ENCODE measurements at places on chromosomes 6 and 20. TPM values are rescaled to one million over a fixed set of nuclear protein-coding genes. Genes with fewer than 3 reads are reported as not detected.

DNA sequence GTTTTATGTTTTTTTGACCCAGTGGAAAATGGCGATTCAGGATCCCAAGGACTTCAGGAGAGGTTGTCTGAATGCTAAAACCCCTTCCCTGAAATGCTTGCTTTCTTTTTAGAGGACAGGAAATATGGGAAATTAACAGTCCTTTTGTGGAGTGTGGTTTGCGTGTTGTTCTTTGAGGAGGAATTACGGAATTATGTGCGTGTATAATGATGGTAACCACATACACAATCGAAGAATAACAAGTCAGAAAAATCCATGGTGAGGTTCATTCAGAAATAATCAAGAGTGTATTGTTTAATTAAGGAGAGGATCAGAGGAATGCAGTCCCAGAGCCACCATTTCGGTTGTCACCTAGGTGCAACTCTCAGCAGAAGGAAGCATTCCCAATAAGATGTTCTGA lies 73.2 kb downstream of the PHACTR3 start:
- DNase-seq: no peak

- DNase-seq: no peak
Observed at GRCh38 chr20:47757145-47758035, 27.9 kb downstream of the SULF2 start.

- peak; percentile 0 for DNase-seq
Observed at GRCh38 chr6:9085054-9085708, 649.8 kb upstream of the SLC35B3 start.

Gene PSORS1C2
- polyA plus RNA-seq: not detected

Gene CCM2L
- polyA plus RNA-seq: not detected

- DNase-seq: no peak
Observed at GRCh38 chr6:57205550-57206328, 16.4 kb downstream of the RAB23 start.

DNA sequence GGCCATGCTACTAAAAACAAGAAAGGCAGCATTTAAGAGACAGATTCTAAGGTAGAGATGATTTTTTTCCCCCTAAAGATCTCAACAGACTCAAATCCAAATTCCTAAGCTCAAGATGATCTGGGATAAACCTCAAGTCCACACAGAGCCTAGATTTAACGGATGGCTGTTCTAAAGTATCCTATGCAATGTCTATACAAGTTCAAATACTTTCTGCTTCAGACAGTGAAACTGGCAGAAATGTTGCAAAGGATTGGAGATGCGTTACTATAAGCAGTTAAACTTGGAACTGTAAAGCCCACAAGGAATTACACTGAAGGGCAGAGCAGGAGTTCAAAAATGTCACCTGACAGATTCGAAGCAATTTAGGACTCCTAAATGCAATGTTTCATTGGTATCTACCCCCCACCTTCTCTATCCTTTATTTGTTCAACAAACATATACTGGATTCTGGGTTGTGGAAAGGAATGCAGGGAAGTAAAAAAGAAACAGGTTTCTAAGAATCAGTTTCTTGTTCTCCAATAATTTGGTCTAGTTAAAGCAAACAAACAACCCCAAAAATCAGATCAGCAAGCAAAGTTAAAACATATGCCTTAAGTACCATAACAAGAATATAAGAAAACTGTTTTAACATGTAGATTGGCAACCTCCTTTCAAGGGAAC lies 1.6 kb downstream of the DNAAF9 start:
- DNase-seq: no peak

GRCh38 chr20:20697325-20697845 lies 15.1 kb downstream of the RALGAPA2 start:
- DNase-seq: no peak

GRCh38 chr6:118764766-118765165 lies 113.4 kb upstream of the CEP85L start:
- DNase-seq: no peak

- peak; percentile 82 for DNase-seq
Observed at GRCh38 chr6:28399350-28400121, at the start of gene ZSCAN12. TSS of gene ZSCAN12 (minus strand) at chr6:28399747. CDS start at chr6:28398405, 1,342 bp downstream.

GRCh38 chr6:127725821-127726220 lies 148.8 kb downstream of the C6orf58 start:
- DNase-seq: no peak
